CD8-positive, alpha-beta T cell (primary cell): ENCODE measurements at places on chromosomes 4 and X. TPM values are rescaled to one million over a fixed set of nuclear protein-coding genes. Genes with fewer than 3 reads are reported as not detected.
A peak's percentile ranks its signal among the peaks of the same experiment; 100 is the strongest.

DNA sequence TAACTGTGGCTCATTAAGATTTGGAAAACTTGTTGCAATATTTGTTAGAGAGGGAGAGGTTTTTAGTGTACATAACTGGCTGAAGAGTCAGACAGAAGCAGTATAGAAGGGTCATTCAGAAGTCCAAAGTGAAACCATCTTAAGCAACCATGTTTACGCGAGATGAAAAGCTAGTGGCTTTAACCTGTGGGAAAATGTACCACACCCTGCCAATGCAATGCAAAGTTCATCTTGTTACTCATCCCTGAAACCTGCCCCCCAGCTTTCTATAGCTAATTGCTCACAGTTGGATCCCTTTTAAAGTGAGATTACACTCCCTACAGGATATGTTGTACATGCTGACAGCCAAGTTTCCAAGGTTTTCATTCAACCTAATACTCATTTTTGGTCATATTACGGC is 96.7 kb upstream of the RAPGEF2 start:
- no peak for DNase-seq

GRCh38 chrX:53356186-53356585 is 66.3 kb downstream of the SMC1A start:
- DNase-seq, result no peak

- no peak for DNase-seq
Measured at GRCh38 chrX:134660627-134661026, 2.4 kb upstream of the PLAC1 start.

Gene CCDC149
- total RNA-seq, result not detected

DNA sequence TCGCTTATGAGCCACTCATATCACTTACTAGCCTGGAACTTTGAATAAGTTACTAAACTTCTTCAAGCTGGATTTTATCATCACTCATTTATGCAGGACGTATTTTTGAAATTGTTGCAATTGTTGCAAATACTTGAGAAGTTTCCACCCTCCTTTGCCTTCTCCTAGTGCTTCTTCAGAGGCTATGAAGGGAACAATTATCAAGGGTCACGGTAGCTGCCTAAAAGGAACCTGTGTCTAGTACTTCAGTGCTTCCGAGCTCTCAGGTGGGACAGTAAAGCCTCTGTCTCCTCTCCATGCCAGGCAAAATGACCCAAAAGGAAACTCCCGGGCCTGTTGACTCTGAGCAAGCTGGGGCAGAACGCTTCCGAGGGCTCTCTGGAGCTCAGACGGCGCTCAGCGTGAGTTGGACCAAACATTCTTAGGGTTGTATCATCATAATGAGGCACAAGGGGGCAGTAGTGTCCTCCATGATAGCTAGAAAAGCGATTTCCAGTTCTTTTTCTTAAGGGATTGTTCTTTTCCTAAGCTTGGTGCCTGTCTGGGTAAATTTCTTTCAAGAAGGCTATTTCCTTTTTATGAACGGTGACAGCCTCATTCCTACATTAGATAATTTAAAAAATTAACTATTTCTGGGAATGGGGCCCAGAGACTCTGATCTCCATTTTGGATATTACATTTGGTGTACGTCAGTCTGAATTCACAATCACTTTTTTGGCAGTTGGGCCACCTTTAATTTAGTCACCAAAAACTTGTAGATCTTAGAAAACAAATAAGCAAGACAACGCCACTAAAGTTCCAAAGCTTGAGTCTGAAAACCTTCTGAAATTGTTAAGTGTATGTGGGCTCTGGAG is 73.1 kb downstream of the PACRGL start:
- no peak for DNase-seq

DNA sequence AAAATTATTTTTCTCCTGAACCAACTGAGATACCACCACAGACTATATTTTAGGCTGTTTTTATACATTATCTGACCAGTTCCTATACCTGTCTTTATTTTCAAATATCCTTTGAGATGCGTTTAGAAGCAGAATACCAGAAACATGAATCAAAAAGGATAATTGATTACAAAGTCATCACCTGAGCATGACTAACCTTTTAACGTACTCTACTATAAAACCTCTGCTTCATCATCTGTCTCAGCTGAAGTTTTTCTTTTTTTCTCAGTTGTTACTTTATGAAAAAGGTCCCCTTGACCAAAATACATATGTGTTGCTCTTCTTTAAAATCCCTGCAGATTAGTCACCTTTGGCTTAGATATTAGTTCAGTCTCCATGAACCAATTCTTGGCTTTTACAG is 109.8 kb downstream of the AMMECR1 start:
- DNase-seq, result no peak

GRCh38 chrX:12360986-12361598 is 222.8 kb downstream of the FRMPD4 start:
- no peak for DNase-seq

- no peak for DNase-seq
Measured at GRCh38 chrX:132955690-132956089, 2.7 kb downstream of the HS6ST2 start.

Gene NHS
- total RNA-seq, result 0.03 TPM

Gene SYTL5
- not detected for total RNA-seq

- DNase-seq, result no peak
Measured at GRCh38 chrX:47030339-47030738, 47.9 kb upstream of the RGN start.

DNA sequence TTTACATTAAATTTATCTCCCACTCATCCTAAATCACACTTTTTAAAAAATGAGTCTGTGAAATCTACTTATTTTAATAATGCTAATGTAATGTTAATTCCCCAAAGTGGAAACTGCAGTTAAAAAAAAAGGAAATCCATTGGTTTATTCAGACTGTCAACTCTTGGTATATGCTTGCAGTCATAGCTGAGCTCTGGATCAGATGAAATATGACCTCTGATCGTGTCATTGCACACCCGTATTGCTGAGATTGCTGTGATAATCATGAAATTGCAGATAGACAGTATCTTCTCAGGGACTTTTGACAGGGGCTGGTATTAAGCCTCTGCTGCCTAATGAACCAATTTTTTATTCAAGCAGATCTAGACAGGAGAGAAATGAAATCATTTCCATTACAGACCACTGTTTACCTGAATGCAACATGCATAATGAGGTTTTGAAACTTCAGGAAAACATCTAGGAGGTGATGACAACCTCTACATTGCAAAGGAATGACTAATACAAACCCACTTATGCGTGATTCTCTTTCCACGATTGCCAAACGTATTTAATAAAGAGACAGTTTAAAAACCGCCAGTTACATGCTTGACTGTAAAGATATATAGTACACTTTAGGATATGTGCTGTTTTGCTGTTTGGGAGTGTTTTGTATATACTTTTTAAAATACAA is 138.3 kb upstream of the PUDP start:
- DNase-seq, result no peak

Gene HMGB3
- total RNA-seq, result 4.3 TPM

DNA sequence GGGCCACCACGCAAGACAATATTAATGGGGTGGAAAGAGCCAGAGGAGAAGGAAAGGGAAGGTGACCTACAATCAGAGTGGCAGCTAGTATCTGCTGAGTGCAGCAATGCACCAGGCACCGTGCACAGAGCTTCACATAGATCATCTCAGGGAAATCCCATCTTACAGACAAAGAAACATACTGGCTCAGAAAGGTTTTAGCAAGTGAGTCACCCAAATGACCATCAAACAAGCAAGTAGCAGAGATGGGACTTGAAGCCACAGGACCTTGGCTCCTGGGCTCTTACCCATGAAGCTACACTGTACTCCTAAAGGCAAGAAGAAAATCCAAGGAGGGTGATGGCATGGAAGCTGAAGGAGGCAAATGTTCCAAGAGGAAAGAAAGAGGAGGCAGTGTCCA is 6.8 kb downstream of the ANXA5 start:
- DNase-seq, result no peak

- DNase-seq, result no peak
Measured at GRCh38 chrX:134423606-134424005, 36.4 kb upstream of the HPRT1 start.

DNA sequence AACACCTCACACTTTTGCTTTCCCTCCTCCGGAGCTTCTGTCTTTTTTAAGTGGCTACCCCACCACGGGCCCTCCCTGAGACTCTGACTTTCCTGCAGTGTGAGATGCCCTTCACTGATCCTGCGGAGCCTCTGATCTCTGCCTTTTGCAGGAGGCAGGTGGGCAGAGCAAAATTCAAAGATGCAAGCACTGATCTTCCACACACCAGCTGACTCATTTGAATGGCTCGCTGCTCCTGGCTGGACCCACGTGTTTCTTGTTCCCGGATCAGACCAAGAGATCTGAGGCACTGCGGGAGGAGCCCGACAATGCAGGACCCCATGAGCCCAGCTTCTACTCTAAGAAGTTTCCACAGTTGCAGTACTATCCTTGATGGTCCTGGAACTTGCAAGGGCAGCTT is 1607.9 kb upstream of the TENM3 start:
- DNase-seq, result no peak

- no peak for DNase-seq
Measured at GRCh38 chrX:13763489-13763888, 28.9 kb downstream of the OFD1 start.

DNA sequence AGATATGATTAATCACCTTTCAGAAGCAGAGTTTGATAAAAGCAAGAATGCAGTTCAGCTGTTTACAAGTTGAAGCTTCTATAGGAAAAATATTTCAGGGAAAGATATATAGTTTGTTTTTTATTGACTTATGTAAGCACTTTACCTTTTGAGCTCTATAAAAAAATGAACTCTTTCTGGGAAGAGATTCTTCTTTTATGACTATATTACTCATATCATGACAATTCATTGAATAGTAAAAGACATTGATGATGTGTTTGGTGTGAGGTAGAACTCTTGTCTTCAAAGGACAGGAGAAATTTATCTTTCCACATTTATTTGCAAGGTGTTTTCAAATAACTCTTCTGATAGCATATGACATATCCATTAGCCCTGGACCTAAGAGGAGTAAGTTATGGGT is 156.6 kb downstream of the SLC4A4 start:
- DNase-seq, result no peak

GRCh38 chr4:56530269-56531148 is 24.9 kb downstream of the ARL9 start:
- peak; percentile 79 for DNase-seq

Gene SMIM43
- 0.30 TPM for total RNA-seq

Gene NAA11
- not detected for total RNA-seq

Gene SGMS2
- total RNA-seq, result not detected

DNA sequence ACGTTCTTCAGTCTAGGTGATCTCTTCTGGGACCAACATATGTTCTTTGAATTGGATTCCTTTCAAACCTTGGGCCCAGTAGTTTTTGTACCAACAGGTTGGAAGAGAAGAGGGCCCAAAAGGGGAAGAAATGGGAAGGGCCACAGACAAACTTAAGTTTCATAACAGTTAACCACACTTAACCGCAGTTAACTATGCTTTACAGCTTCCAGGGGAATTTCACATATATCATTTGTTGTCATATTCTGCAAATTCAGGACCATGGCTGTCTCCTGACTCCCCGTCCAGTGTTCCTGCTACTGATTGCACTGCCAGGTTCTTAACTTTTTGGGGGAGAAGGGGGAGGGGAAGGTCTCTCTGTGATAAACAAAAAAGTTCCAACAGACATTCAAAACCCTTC is 34.6 kb downstream of the RTL5 start:
- no peak for DNase-seq

Gene TAF7L
- total RNA-seq, result not detected
